ENCODE measurements at places on chromosomes 3 and 15.

GRCh38 chr3:165195640-165196576 is at the start of gene SLITRK3:
SLITRK3 (minus strand) TSS chr3:165196384; CDS start chr3:165190830, 5,554 bp downstream.
- DNase-seq = no peak

GRCh38 chr3:11185564-11186317 is 31.4 kb downstream of the HRH1 start:
- no peak for DNase-seq

- no peak for DNase-seq
These were observed 108.7 kb downstream of the SLMAP start for GRCh38 chr3:57864853-57865252.

GRCh38 chr15:84891339-84891738 is 6.9 kb downstream of the SLC28A1 start:
- DNase-seq = no peak

DNA sequence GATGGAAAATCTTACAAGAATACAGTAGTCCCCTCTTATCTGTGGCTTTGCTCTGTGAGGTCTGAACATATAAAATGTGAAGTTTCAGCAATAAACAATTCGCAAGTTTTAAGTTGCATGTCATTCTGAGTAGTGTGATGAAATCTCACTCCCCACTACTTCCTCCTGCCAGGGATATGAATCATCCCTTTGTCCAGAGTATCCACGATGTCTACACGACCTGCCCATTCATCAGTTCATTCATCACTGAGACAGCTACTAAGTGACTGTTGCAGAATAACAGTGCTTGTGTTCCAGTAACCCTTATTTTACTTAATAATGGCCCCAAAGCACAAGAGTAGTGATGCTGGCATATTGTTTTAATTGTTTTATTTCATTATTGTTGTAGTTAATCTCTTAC is 489.2 kb upstream of the UBE2E2 start:
- no peak for DNase-seq

- DNase-seq = no peak
These were observed 3.4 kb downstream of the RNU6-1 start for GRCh38 chr15:67836477-67836876.

DNA sequence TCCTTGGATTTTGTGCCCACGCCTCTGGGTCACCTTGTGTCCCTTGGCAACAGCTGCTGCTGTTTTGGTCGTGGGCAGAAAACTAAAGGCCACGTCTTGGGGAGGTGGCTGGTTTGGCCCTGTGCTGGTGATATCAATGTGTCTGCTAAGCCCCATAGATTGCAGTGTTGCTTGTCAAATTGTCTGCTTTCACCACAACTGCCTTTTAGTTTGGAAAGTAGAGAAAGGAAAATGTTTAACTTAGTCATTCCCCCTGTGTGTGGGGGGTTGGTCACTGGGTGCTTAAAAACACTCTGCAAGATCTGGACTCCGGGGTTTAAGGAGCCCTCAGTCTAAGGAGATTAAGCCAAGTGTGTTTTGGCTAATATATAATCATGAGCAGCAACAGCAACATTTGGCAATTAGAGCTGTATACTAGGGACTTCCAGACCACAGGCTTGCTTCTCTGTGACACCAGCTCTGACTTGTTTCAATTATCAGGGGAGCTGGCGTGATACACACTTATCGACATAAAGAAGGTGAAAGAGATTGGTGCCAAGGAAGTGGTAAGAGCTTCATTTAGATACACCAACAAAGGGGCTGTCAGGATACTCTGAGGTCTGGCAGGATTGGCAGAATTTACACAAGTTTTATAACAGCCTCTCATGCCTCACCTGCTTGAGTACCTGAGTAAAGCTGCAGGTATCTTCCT is 3.5 kb downstream of the SMAD3 start:
- DNase-seq = no peak

DNA sequence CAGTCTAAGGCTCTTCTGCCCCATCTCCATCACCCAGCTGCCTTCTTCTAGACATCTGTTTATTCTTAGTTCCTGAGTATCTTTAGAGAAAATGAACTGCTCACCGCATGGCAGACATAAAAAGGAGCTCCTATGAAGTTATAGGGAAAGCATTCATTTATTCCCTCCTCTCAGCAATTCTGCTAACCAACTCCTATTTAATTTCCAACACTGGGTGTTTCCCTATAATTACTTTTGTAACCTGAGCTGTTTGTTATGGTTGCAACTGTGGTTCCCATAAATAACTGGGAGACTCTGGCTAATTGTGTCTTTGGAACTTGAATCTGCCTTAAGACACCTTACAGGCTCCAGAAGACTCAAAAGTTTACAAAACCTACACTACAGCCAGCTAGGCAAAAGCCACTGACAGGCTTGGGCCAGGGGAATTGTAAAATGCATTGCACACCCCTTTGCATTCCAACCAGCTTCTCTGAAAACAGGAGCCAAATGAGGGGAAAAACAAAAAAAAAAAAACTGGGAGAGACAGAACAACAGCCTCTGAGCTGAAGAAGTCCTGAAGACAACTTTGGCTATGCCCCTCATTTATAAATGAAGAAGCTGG is 231.5 kb upstream of the FEZF2 start:
- no peak for DNase-seq

- no peak for DNase-seq
These were observed 8.2 kb downstream of the CDC25A start for GRCh38 chr3:48180021-48180420.

- no peak for DNase-seq
These were observed 65.1 kb downstream of the GOLIM4 start for GRCh38 chr3:168030577-168030976.

DNA sequence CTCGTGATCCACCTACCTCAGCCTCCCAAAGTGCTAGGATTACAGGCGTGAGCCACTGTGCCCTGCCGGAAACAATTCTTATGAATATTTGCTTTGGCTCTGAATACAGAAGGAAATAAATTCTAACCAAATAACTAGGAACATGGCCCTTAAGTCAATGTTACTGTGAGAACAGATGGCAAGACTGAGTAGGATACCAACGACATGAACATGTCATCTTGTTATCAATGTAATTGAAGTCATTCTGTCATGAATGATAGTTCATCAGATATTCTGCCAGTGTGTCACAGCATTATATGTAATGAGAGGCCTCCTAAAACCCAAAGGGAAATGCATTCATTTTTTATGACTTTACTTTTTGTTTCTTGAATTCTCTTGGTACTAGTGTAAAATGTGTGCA is 548.8 kb downstream of the MCTP2 start:
- DNase-seq = no peak

GRCh38 chr3:8589880-8590556 is 54.6 kb downstream of the SSUH2 start:
- DNase-seq = no peak

GRCh38 chr3:149736175-149736952 is 15.9 kb downstream of the COMMD2 start:
- no peak for DNase-seq

GRCh38 chr3:15726043-15726442 is 71.7 kb downstream of the ANKRD28 start:
- no peak for DNase-seq

DNA sequence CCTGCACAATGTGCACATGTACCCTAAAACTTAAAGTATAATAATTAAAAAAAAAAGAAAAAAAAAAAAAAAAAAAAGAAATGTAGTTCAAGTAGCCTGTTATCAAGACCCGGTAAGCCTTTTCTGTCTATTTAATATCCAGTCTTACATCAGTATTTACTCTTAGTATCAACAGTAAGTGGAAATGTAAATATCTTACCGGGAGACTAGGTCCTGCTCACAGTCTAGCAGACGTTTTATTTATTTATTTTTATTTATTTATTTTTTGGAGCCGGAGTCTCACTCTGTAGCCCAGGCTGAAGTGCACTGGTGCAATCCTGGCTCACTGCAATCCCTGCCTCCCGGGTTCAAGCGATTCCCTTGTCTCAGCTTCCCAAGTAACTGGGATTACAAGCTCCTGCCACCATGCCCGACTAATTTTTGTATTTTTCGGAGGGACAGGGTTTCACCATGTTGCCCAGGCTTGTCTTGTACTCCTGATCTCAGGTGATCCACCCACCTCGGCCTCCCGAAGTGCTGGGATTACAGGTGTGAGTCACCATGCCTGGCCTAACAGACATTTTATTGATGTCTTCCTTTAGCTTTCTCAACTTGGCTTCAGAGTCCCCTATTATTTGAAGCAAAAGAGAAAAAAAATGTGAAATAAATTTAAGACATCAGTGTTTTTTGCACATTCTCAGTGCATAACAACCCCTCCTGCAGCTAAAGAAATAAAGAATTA is 19.9 kb downstream of the C2CD4B start:
- no peak for DNase-seq

DNA sequence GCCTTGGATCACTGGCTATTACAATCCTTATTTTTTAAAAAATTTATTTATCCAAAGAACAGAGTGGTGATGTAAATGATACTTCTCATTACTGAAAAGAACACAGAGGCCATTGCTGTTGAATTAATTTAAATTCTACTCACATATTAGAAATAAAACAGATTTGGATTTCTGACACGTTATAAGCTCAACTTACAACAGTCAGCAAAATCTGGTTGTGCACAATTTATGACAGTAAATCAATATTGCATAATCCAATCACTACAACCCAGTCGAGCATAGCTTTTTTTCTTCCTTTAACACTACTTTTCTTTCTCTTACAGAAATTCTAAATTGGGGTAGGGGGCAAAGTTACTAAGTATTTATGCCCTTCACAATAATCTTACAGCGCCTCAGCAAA is 17.3 kb upstream of the HGD start:
- DNase-seq = no peak

DNA sequence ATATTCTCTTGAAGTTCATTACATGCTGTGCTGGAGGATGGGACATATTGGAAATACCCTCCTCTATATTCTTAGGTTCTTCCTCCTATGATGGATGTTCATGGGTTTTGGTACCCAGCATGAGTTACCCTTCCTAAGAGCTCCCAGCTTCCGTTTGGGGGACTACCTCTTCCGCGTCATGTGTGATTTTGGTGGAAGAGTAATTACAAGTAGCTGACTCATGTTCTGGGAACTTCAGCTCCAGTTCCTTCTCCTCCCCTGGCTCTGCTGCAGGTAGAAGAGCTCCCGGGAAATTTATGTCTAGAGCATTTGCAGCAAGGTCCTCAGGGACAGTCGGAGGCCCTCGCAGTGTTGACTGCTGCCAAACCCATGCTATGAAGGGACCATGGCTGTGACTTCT is 208.8 kb upstream of the IL12A start:
- DNase-seq = no peak

GRCh38 chr3:183592821-183593220 is 37.3 kb upstream of the KLHL6 start:
- no peak for DNase-seq

DNA sequence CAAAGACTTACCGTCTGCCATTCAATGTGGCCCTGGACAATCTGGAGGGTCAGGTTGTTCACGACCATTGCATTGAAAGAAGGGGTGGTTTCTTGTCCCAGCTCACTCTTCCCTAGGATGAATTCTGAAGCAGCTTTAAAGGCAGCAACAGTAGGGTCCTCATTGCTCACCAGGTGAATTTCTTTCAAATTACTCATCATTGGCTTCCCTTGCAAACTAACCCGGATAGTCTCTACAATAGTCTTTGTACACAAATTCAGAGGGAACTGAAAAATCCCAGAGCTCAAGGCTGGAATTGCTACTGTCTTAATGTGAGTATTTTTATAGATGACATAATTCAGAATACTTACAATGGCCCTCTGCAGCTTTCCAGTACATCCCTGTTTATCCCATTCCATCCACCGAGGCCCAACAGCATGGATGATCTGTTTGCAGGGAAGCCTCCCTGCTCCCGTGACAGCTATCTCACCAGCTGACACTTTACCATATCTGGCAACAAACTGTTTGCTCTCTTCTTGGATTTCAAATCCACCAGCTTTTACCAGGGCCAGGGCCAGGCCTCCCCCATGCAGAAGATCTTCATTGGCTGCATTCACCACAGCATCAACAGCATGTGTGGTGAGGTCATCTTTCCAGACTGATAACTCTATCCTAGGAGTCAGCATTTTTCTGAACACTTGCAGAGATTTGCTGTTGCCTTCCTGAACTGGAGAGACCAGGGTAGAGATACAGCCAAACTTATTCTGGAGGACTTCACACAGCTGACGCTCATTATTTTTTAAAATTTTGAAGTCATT is 8.6 kb downstream of the PARP9 start:
- DNase-seq = no peak

DNA sequence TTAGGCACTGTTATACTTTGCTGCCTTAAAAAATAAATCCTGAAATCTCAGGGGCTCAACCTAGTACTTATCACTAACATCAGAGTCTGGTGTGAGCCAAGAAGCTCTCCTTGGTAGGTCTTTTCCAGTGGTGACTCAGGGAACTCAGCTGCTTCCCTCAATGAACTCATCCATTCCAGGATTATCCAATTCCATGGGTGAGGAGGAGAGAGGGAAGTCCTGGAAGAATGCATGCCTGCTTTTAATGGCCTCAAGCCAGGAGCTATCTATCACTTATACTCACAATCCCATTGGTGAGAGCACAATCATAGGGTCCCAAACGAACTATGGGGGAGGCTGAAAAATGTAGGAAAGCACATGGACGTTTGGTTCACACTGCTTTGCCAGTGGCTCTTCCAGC is 113.6 kb downstream of the POLR2M start:
- DNase-seq = no peak

GRCh38 chr3:31785286-31785685 is 195.8 kb downstream of the OSBPL10 start:
- DNase-seq = no peak

DNA sequence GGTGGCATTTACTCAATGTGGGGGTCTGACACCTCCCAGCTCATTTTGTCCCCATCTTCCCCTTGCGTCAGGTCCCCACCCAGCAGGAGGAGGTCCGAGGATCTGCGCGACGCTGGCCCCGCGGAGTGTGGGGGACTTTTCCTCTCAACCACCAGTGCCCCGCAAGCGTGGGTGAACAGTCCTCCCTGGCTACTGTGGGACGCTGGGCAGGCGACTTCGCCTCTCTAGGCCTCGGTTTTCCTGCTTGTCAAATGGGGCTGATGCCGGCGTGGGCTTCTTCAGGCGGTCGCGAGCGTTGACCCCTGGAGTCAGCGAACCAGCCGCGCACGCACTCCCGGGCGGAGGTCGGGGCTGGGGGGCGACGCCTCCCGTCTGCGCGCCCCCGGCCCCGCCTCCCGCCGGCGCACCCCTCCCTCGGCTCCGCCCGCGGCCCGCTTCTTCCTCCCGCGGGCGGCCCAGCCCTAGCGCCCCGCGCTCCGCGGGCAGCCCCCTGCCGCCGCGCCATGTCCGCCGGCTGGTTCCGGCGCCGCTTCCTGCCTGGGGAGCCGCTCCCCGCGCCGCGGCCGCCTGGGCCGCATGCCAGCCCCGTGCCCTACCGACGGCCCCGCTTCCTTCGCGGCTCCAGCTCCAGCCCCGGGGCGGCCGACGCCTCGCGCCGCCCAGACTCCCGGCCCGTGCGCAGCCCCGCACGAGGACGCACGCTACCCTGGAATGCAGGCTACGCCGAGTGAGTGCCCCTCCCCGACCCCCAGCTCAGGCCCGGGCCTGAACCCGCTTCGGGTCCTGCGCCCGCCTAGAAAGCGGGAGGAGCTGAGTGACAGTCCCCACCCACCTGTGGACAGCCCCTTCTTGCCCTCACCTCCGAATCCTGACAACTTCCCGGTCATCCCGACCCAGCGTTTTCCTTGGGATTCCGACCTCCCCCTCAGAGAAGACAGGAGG is at the start of gene PPM1M:
Gene PPM1M (plus strand): TSS at position 438 of the 942 bp plus-strand sequence. CDS start 66 bp downstream, at position 504.
- no peak for DNase-seq

All from brain pericyte (primary cell).